ENCODE measurements at places on chromosomes 4 and X. TPM values are rescaled to one million over a fixed set of nuclear protein-coding genes. Genes with fewer than 3 reads are reported as not detected.

GRCh38 chr4:154314248-154314647 lies 177.4 kb downstream of the DCHS2 start:
- peak; percentile 36 for DNase-seq

DNA sequence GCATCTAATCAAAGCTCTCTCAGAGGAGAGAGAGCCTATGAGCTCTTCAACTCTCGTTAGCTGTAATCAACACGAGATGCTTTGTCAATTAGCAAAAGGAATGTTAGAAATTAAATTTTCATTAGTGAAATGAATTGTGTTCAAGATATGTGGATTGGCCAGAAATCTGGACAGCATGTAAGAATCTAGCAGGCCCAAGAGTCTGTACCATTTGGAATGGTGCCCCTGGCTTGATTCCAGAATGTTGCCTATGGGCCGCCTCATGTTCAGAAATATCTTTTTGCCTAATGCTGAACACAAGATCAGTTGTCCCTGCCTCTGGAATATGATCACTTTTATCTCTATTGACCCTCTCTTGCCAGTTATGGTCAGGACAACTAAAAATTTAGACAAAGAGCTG lies 88.2 kb downstream of the RBM46 start:
- no peak for DNase-seq

DNA sequence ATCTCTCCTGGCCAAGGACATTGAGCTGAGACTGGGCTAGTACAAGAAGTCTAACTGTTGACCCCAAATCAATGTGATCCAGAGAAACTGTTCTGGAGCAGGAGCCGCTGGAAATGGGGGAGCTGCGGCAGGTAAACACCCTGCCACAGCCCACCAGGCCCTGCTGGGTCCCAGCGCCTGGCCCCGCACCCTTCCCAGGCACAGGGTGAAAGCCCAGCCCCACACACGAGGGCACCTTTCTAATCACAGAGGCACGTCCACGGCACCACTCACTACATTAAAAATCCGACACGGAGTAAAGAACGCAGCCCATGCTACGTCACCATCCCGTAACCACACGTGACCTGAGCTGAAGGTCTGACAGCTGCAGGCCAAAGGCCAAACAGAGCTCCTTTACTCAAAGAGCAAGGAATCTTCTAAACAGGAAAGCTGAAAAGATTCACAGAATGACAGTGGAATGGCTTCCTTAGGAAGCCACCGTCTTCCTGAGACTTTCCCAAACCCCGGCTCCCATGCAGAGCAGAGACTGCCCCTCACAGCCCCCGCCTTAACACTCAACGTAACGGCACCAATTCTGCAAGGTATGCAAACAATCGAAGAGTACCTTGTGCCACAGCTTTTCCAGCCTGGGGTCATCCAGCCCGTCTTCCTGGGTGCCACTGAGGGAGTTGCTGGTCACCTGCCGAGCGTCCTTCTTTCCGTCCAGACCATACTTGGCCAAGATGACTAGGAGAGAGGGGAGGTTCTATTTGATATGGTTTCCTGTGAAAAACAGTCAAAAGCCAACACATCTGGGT lies 12.6 kb downstream of the LRPAP1 start:
- DNase-seq = no peak

- no peak for DNase-seq
These were observed 68.9 kb downstream of the TENT5D start for GRCh38 chrX:80489166-80489565.

GRCh38 chr4:11404431-11404830 lies 24.3 kb downstream of the HS3ST1 start:
- no peak for DNase-seq

GRCh38 chr4:164197556-164197955 lies 556.4 kb upstream of the SMIM31 start:
- no peak for DNase-seq

GRCh38 chr4:104826171-104826570 lies 320.5 kb upstream of the TET2 start:
- no peak for DNase-seq

- DNase-seq = no peak
These were observed 36.0 kb upstream of the SMARCAD1 start for GRCh38 chr4:94171616-94172015.

- no peak for DNase-seq
These were observed 26.5 kb upstream of the IRAK1 start for GRCh38 chrX:154046031-154046781.

- no peak for DNase-seq
These were observed 8.0 kb downstream of the OFD1 start for GRCh38 chrX:13742397-13743176.

The KLF3 gene
- total RNA-seq = 6.3 TPM

The PCDH19 gene
- not detected for total RNA-seq

The CCDC160 gene
- not detected for total RNA-seq

The TLR1 gene
- 0.07 TPM for total RNA-seq

The ZCCHC12 gene
- total RNA-seq = not detected

The IL2RG gene
- not detected for total RNA-seq

The EVC2 gene
- total RNA-seq = not detected

All from HT1080 (cell line).